ENCODE measurements at places on chromosomes 6 and 20.

- DNase-seq, result no peak
Observed at GRCh38 chr6:27837625-27838057, 74.6 kb downstream of the OR2B2 start.

GRCh38 chr6:89527634-89528033 is 94.7 kb downstream of the ANKRD6 start:
- DNase-seq, result no peak

GRCh38 chr6:65098349-65098748 is 608.7 kb downstream of the EYS start:
- DNase-seq, result no peak

DNA sequence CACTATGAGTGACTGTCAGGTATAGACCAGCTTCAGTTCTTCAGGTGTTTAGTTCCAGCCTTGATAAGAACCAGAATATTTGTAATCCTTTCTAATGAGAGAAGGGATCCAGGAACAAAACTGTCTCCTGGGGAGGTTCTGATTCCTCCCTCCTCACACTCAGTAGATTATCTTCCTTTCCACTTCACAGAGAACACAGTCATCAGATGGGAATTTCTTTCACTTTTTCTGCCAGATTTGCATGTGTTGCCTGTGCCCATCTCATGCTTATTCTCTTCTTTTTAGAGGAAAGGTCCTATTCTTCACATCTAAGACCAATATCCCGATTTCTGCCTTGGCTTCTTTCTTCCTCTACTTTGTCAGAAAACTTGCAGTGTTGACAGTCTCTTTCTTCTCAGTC is 50.8 kb downstream of the CD109 start:
- no peak for DNase-seq

GRCh38 chr6:23446469-23446967 is 679.5 kb upstream of the NRSN1 start:
- no peak for DNase-seq

- no peak for DNase-seq
Observed at GRCh38 chr6:89508755-89509563, 76.0 kb downstream of the ANKRD6 start.

DNA sequence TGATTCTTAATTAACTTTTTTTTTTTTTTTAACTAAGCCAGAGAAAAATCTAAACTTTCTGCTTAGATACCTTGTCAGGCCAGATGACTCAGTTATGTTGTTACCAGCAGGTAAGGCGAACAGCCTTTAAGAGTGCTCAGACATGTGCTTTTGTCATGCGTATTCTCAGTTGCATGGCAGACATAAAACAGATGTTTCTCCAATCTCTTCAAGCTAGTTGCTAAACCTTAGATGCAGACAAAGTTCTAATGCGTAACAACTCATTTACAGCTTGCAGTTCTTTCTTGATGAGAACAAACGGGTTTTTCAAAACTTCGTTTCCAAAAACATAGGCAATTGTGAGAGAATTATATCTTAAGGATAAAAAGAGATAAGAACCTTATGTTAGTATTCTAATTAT is 49.6 kb upstream of the GFRAL start:
- DNase-seq, result no peak

DNA sequence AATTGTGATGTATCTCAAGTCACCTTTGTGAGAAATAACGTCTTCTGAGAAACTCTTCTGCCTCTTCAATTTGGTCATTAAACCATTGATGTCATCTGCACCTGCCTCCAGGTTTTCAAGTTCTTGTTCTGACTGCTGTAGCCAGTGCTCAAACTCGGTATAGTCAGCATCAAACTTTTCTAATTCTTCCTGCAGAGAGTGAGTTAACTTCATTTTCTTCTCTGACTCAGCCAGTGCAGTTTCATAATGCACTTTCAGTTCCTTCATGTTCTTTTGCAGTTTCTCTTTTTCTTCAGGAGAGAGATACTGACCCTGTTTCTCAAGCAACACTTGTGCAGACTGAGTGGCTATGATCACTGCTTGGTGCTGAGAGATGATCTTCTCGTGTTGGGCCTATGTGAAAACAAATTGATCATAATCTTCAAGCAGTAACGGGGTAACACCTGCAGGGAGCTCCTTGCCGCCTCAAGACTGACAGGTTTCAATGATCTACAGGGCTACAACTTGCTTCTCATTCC is 48.8 kb downstream of the DST start:
- DNase-seq, result no peak

- no peak for DNase-seq
Observed at GRCh38 chr20:42083280-42083679, 465.1 kb upstream of the CHD6 start.

DNA sequence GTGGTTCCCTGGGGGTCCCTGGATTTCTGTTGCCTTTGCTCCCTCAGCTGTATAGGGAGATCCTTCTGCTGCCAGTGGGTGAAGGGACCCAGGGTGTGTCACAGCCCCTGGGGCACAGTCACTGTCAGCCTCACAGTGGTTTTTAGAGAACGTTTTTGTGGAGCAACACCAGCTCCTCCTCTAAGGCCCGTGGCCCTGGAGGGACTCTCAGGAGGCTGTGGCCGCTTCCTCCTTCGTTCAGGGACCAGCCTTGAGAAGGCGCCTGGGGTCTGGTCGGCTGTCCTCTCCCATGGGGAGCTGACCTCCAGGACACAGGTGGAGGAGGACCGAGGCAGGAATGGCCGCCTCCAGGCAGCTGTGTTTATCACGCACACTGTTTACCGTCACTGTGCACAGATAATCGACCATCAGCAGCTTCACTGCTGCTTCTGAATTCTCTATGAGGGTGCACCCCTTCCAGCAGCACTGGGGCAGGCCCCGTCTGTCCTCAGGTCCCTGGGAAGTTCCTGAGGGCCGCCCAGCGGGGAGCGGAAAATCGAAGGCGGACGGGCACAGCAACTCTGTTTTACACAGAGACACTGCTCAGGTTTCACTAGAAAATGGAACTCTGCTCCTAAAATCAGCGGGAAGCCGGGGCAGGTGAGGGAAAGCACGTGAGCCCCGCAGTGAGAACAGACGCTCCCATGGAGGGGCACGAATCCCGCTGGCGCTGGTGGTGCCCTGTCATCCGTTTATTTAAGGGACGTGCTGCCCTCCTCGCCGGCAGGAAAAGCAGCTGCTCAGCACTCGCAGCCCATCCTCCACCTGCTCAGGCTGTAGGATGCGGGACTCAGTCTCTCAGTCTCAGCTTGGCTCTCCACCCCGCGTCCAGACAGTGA is 10.4 kb upstream of the FRMD1 start:
- no peak for DNase-seq

GRCh38 chr20:6814945-6815344 is 47.5 kb downstream of the BMP2 start:
- no peak for DNase-seq

- DNase-seq, result no peak
Observed at GRCh38 chr6:126333729-126334128, 6.2 kb upstream of the CENPW start.

- no peak for DNase-seq
Observed at GRCh38 chr20:48803176-48804053, 24.4 kb downstream of the PREX1 start.

- DNase-seq, result no peak
Observed at GRCh38 chr6:43838276-43839036, 68.4 kb downstream of the VEGFA start.

DNA sequence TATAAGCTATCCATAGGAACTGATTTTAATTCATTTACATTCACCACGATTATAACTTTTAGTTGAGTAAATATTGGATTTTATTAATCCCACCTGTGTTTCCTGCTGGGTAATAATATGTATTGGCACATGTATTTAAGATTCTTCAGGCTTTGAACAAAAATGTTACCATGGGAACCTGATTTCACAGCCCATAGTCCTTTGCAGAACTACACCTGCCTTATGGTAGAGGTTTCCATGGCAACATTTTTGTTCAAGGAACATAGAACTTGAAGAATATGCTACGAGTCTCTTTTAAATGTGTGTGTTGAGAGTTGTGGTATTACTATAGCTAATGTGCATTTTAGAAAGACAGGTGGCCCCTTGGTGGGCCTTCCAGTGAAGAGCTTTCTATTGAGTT is 317.4 kb downstream of the SAMD5 start:
- no peak for DNase-seq

GRCh38 chr20:57988422-57988821 is 240.0 kb downstream of the ANKRD60 start:
- no peak for DNase-seq

- no peak for DNase-seq
Observed at GRCh38 chr6:78157606-78158005, 504.8 kb downstream of the MEI4 start.

GRCh38 chr6:159729598-159730331 is 2.5 kb downstream of the WTAP start:
- DNase-seq, result no peak

DNA sequence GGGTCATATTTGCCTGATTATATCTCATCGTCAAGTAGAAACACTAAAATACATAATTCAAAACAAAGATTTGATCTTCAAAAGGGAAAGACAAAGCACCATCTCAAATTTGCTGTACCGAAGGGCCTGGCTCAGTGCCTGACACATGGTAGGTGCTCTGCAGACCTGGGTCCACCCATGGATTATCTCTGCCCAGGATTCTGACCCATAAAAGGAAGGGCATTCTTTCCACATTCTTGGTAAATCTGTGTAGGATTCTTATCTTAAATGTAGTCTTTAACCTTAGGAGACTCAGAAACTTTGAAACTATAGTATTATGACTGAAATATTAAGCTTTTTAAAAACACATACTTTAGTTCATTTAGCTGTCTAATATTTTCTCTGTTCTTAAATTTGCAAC is 274.1 kb upstream of the FLRT3 start:
- no peak for DNase-seq

DNA sequence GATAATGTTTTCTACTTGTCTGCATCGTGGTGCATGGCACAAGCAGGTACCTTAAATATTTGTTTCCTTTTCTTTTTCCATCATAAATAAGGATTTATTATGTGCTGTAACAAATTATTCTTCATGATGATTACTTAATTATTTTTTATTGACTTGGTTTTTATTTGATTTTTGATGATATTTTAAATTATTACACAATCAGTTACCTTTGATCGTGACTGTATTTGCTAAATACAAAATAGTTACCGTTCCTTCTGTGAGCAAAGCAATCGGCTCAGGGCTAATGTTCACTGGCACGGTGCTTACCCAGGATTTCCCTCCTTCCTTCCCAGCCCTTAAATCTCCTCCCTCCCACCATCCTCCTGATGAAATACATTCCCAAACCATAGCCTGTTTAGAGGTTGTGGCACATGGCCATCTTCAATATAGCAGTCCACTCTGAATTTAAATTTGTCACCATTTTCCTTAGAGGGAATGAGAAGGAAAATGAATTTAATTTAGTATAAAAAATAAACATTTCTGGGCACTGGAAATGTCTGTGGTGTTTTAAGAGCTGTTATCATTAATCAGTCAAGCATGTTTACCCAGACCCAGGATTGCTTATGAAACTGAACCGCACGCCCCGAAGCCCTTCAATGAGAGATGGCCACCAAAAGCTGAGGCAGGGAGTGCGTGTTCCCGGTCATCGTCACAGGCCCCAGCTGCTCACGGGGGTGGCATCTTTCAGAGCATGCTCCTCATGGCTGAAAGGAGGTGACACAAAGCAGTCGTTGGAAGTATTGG is 23.0 kb upstream of the EXOC2 start:
- DNase-seq, result no peak

DNA sequence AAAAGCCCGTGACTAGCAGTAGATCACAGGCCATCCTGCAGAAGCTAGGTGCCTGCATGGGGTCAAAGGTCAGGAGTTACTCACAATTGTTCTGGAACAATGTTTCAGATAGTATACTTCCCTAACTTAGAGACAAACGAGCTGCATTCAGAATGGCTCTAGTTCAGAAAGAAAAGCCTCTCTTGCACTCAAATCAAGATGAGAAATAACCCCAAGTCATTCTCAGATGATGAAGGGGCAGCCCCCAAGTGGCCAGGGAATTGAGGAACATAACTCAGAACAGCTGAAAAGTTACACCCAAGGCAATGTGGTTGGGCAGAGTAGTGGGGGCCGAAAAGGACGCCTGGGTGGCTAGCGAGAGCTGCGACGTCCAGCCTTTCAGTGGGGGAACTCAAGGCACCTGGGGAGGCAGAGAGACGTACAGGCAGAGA is 27.8 kb downstream of the FYN start:
- DNase-seq, result no peak

GRCh38 chr20:63312273-63312672 is 19.3 kb downstream of the COL20A1 start:
- DNase-seq, result no peak

DNA sequence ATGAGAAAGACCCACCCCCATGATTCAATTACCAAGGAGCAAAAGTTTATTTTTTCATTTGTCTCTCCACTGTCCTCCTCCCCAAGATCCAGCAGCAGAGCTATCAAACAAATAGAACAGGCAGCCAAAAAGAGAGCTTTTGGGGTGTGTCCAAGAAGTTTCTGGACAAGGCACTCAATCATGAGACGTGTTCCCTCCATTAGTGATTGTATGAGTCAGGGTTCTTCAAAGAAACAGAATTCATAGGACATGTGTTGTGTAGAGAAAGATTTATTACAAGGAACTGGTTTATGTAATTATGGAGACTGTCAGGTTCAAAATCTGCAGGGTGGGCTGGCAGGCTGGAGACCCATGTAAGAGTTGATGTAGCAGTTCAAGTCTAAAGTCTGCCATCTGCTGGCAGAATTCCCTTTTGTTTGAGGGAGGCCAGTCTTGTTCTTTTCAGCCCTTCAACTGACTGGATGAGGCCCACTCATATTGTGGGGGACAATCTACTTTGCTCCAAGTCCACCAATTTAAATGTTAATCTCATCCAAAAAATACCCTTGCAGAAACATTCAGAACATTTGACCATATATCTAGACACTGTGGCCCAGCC is 248.1 kb upstream of the OPRM1 start:
- no peak for DNase-seq

- no peak for DNase-seq
Observed at GRCh38 chr20:536426-537010, 7.1 kb downstream of the CSNK2A1 start.

GRCh38 chr20:46544576-46544975 is 5.9 kb downstream of the OCSTAMP start:
- DNase-seq, result no peak

DNA sequence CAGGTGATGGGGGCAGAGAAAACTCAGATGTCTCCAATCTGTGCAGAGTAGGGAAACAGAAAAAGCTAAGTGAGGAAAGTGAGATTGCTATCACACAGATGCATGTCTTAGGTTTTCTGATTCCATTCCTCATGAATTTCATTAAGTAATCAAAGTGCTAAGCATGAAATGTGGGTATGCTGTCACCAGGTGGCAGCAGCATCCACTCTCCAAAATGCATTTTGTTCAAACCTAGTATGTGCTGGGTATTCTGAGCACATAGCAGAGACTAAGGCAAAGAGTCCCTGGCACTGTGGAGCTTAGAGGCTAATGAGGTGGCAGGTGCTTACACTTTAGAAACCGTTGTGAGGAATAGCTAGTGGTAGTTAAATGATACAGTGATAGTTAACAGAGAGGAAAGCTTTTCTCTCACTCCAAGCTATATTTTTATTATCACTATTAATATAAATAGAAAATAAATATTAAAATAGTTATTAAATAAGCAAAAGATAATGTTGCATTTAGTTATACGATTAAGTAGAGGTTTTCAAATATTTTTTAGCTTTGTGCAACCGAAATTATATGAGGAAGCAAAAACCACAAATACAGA is 179.5 kb downstream of the CDH26 start:
- peak; percentile 8 for DNase-seq

All from SW 1271 (cell line).